ENCODE measurements at places on chromosomes 4 and X.

GRCh38 chr4:154457471-154457870 lies 34.1 kb downstream of the DCHS2 start:
- no peak for DNase-seq

DNA sequence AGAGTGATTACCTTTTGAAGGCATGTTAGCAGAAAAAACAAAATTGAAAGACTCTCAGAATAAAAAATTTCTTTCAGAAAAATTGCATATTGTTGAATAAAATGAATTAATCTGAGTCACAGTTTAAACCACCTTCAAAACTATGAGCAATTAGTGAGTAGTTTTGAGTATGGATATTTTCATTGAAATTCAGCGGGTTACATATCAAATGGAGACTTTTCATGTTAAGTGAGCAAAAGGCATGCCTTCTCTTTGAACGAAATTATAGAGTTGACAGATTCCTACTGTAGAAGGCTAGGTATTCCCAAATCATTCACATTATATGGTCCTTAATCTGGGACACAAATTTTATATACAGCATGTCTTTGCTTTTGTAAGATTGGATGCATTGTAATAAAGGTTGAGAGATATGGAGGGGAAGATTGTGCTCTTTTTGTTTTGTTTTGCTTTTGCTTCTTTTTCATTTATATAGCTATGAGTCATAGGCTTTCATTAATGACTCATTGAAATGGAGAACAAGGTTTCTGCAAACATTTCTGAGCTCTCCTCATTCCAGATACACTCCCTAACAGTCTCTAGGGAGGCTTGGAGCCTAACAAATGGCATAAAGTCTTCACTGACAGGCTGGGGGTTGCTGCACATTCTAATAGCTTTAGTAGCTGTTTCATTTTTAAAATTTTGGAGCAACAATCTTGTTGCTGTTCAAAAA lies 21.6 kb downstream of the PCDH18 start:
- peak; percentile 4 for DNase-seq

DNA sequence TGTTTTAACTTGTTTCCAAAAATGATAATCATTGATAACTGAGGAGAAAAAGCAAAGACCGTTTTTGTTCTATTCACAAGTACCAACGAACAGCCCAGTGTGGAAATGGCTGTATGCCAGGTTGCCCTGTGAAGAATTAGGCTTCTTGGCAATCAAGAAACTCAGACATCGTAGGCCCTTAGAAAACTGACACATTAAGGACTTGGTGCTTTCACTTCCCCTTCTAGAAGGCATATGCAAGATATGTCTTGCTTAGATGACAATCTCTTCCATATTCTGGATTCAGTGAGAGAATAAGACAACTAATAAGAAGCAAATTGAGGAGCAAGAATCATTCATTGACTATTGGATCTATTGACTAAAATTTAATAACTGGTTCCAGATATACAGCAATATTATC lies 56.6 kb downstream of the ANAPC10 start:
- DNase-seq, result no peak

GRCh38 chr4:17134565-17134964 lies 236.1 kb upstream of the LDB2 start:
- no peak for DNase-seq

DNA sequence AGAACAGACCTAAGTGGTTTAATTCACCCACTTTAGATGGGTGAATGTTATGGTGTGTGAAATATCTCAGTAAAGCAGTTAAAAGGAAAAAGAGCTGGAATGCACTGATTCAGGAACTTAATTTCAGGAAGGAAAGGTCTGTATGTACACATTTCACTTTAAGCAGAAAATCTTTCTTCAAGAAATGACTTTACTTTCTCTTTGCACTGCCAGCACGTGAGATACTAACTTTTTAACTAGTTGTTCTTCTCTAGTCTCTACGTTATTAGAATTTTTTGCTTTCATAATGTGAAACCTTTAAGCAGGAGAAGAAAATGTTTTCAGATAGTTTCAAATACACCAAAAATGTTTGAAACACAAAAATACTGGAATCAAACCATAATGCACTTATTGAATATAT lies 18.8 kb downstream of the C4orf46 start:
- DNase-seq, result no peak

- DNase-seq, result no peak
These were observed 27.6 kb downstream of the GUCY1A1 start for GRCh38 chr4:155694100-155694785.

- no peak for DNase-seq
These were observed 316.9 kb upstream of the NOCT start for GRCh38 chr4:138698641-138699040.

DNA sequence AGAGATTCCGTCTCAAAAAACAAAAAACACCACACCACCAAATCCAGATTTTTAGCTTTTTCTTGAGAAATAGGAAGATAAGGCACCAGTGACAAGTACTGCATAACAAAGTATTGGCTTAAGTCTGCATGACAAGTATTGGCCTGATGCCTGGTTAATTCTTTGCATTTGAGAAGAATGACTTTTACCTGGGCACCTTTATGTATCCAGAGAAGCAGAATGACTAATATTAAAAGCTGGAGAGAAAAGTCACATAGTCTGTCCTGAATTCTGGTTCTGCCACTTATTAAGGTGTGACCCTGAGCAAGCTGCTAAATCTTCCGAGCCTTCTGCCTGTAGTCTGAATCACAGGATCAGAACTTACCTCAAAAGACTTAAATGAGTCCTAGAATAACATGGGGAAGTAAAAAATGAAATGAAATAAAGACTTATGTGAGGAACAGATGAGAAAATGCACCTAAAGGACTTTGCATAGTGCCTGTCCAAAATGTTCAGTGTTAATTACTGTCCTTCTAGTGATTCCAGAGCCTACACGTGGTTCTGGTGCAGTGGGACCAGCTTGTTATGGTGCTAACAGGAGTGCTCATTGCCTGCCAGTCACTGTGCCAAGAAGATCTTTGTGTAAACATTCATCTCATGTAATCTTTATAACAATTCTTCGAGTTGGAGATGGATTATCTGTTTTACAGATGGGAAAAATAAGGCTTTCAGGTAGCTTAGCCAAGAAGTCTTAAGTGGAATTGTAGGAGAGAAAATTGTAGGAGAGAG lies 31.6 kb downstream of the UGDH start:
- no peak for DNase-seq

- no peak for DNase-seq
These were observed 10.0 kb downstream of the EVC start for GRCh38 chr4:5720980-5721379.

- DNase-seq, result no peak
These were observed 9.5 kb downstream of the CTPS2 start for GRCh38 chrX:16702700-16703599.

DNA sequence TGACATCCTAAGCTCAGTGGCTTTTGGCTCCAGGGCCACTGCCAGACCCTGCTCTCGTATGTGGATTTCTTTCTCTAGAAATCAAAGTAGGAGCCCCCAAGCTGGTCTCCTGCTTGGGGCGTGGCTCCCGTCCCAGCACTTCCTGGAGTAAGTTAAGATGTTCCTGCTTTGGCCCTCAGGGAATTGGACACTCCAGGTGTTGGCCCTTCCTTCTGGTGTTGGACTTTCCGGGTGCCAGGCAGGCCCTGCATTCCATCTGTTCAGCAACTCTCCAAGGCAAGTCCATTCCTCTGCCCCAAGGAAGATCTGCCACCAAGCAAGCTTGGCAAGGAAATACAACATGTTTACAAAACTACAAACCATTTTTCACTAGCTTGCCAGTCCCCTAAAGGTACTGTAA lies 22.1 kb upstream of the GPC4 start:
- DNase-seq, result no peak

- DNase-seq, result no peak
These were observed 193.3 kb upstream of the FAM9B start for GRCh38 chrX:9227276-9227675.

DNA sequence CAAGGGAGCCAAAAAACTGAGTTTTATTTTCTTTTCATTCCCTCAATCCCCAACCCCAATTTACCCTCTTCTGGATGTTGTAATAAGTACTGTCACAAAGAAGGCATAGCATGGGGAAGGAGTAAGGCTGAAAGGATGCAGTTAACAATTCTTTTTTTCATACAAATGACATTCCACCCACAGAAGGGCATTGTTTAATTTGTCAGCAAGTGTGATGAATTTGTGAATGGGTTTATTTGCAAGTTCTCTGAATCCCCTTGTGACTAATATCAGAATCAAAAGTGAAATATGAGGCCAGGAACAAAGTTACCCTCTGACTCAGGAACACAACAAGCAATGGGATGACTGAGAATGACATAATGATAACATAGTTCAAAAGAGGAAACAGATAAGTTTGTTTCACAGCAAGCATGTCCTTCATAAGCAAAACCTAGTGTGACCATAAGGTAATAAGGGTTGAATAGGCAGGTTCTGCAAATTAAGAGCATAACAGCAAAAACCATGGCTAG lies 2.1 kb downstream of the GEMIN8 start:
- no peak for DNase-seq

DNA sequence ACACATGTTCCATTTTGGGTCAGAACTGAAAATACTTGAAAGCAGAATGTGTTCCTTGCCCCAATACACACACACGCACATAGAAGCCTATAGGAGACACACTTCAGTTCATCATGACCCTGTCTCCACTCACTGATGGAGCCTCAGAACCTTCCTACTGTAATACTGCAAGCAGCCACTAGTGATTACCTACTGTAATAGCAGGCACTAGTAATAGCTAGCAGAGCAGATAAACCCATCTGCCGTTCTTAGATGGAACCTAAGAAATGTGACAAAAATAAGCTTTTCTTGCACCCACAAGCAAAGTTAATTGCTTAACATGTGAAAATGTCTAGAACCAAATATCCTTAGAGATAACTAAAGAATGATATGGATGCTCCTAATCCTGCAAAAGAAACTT lies 13.6 kb downstream of the AMTN start:
- no peak for DNase-seq

- DNase-seq, result no peak
These were observed 125.3 kb upstream of the TACR3 start for GRCh38 chr4:103845075-103845474.

GRCh38 chr4:56147371-56147770 lies 198.6 kb downstream of the CEP135 start:
- DNase-seq, result no peak

GRCh38 chr4:72591547-72592454 lies 22.8 kb upstream of the ADAMTS3 start:
- DNase-seq, result no peak

DNA sequence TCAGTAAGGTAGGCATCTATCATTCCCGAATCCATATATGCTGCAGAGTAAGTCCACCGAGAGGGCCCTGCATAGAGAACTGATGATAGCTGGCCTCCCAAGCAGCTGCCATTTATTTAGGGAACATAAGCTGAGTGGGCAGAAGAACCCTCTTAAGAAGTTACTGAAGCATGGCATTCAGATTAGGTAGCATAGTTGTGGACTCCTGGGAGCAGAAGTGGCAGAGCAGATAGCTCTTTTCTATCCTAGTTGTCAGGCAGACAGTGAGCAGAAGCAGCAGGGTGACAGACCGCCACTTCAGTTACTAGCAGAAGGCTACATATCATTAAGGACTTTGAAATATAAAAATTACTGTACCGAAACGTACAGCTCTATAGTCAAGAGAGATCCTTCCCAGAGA lies 454.7 kb downstream of the PPP4R3C start:
- DNase-seq, result no peak

GRCh38 chr4:53195815-53196661 lies 169.8 kb downstream of the SCFD2 start:
- no peak for DNase-seq

DNA sequence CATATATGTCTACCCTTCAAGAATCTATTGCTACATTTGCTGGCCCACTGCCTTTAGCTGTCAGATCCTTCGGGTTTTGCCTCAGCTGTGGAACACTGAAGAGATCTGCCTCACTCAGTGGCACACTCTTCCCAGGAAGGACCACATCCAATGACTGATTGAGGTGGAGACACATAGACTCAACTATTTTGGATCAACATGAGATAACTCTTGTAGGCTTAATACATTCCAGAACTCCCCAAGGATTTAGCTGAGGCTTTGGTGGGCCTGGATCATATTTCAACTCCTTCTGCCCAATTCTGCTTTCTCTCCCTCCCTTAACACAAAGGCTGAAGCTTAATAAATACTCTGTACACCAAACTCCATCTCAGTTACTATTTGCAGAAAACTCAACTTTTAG lies 100.5 kb downstream of the CORIN start:
- DNase-seq, result no peak

GRCh38 chrX:52078131-52078530 lies 9.1 kb upstream of the MAGED4B start:
- no peak for DNase-seq

GRCh38 chrX:17370191-17370590 lies 4.8 kb upstream of the NHS start:
- no peak for DNase-seq

DNA sequence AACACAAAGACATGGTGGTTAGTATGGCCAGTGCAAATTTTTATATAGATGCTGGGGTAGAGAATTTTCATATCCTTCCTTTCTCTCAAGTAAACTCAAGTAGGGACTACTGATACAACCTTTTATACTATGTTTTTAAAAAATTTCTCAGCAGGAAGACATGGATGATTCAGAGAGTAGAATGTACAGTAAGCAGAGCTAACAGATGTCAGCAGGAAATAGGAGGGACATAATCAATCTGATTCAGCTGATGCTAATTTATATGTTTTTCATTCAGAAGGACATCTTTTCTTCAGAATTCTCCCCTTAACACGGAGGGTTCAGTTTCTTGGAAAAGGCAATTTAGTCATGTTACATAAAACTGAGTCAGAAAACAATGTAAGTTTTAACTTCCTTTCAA lies 95.4 kb downstream of the GRIA2 start:
- no peak for DNase-seq

- DNase-seq, result no peak
These were observed 47.4 kb downstream of the RASGEF1B start for GRCh38 chr4:81424336-81424735.

DNA sequence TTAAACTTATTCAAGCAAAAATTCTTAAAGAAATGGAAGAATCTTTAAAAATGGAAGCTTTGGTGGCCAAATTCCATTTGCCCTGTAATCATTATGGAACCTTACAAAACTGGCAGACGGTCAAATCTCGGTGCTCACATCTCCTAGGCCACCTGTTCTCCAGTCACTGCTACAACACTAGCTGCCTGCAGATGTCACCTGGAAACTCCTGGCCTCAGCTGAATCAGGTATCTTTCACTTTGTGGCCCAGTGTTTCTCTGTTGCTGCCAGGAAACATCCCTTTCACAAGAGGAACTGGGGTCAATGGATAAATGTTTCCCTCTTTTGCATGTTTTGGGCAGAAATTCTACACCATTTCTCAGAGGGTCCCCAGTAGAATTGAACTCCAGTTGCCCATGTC lies 4.2 kb upstream of the CXCL3 start:
- DNase-seq, result peak; percentile 5

GRCh38 chrX:38435130-38435529 lies 82.7 kb downstream of the OTC start:
- no peak for DNase-seq

GRCh38 chrX:113001836-113002235 lies 161.2 kb upstream of the AMOT start:
- DNase-seq, result no peak

DNA sequence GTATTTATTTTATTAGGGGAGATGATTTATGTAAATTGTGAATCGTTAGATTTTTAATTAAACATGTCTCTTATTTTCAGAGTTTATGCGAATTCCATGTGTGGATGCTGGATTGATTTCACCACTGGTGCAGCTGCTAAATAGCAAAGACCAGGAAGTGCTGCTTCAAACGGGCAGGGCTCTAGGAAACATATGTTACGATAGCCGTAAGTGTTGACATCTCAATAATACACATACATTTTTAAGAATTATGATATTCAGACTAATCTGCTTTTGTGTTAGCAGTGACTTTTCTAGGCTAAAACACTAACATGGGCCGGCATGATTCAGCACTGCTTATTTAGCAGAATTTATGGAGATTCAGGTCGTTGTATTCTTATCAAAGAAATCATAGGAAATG lies 91.2 kb downstream of the RAP1GDS1 start:
- DNase-seq, result no peak
